Omental fat pad (tissue), 4 donors: ENCODE measurements at places on chromosomes 7 and 10.

DNA sequence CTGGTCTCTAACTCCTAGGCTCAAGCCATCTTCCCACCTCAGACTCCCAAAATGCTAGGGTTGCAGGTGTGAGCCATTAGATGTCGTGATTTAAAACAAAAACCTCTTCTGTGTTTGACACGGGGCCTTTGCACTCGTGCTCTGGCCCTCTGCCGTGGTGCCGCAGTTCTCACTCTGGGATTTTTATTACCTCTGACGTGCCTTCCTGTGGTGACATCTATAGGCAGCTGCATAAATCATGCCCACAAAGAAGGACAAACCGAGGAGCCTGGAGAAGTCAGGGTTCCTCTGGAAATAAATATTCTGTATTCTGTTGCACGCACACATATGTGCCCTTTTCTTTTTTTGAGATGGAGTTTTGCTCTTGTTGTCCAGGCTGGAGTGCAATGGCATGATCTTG is 25.9 kb upstream of the OCM start:
- no peak for DNase-seq

DNA sequence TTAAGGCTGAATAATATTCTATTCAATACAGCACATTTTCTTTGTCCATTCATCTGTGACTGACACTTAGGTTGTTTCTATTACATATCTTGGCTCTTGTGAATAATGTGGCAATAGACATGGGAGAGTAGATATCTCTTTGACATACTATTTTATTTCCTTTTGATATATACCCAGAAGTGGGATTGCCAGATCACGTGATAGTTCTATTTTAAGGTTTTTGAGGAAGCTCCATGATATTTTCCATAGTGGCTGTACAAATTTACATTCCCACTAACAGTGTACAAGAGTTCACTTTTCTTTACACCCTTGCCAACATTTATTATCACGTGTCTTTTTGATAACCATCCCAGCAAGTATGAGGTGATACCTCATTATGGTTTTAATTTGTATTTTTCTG is 1114.7 kb downstream of the CNTNAP2 start:
- no peak for DNase-seq

DNA sequence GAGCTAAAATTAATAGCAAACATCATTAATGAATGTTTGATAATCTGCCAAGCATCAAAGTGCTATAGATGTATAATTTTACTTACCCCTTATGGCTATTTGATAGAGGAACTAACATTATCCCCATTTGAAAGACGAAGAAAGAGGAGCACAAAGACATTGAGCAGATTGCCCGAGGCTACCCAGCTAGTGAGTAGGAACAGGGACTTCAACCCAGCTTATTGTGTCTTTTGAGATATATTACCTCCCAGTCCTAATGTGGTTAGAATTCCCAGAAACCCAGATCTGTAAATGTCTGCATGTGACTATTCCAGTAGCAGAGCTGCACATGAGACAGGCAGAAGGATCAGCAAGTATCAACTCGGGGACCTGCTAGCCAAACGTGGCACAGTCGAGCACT is 160.1 kb upstream of the AOAH start:
- no peak for DNase-seq

DNA sequence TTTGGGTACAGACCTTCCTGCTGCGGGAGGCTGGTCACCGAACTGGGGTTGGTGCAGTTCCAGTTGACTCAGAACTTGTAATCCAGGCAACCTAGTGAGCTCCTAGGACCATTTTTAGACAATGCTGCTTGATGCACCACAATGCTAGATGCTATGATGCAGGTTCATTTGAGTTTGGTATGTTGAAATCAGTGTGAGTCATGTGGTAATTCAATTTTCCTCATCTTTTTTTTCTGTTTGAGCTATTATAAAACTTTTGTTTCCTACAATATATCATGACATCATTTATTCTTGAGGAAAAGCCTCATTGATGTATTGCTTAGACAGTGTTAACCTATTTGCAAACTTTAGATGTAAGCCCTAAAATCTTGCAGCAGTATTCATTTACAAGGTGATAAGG is 40.9 kb upstream of the MTPN start:
- DNase-seq: no peak

DNA sequence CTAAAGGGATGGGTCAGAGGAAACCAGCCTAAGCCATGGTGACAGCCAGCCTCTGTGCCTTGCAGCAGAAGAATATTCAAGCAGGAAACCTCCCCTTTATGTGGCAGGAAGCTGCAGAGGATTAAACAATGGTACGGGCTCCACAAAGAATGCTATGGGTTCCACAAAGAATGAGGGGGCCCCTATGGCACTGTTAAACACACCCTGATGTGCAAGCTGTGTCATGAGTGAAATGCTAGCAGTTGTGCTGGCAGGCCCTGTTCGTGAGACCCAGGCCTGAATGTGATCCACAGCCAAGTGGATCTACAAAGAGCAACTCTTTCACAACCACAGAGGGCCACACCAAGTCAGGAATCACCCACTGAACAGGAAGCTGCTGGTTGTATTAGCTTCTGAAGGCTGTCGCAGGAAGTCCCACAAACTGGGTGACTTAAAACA is 68.9 kb downstream of the MYOF start:
- DNase-seq: no peak

- DNase-seq: no peak
Measured at GRCh38 chr10:6128591-6129251, 39.9 kb downstream of the RBM17 start.

DNA sequence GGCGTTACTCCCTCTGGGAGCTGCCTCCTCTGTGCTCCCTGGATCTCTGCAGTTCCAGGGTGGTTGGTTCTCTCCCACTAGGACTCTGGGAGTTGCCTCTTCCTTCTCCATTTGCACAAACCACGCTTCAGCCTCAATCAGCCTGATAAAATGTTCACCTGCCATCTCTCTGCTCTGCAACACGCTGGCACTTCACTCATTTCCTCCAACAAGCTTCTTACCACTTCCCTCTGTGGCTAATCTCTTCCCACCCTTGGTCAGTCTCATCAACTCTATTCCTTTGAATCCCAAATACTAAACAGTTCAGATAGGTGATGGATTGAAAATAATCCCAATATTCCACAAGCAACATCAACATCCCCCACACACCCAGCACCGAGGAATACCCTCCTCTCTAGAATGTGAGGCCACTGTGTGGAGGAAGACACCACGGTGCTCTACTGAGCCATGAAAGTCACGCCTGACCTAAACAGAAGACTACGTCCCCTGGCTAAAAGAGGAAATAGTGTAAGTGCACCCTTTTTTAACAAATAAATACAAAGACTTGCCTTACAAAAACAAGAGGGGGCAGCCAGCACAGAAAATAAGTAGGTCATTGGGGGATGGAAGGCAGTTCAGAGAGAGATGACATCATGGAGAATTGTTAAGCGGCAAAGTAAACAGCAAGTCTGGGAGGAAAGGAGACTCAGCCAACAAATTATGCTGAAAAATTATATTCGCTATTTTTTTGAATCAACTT is 1.9 kb upstream of the FAM170B start:
- DNase-seq: no peak
